CD8-positive, alpha-beta memory T cell (primary cell): ENCODE measurements at places on chromosomes 2 and 18.

- H3K27ac ChIP-seq, result no peak overlapping the region
- no peak overlapping the region for H3K4me3 ChIP-seq
- H3K4me1 ChIP-seq, result no peaks in the 10 kb centered on the region
- H3K27me3 ChIP-seq, result no peaks in the 10 kb centered on the region
- H3K36me3 ChIP-seq, result no peaks in the 10 kb centered on the region
Measured at GRCh38 chr2:85951351-85952067, 62.7 kb upstream of the ST3GAL5 start.

GRCh38 chr18:2410688-2411087 is 160.6 kb downstream of the METTL4 start:
- no peak overlapping the region for H3K4me3 ChIP-seq
- no peaks in the 10 kb centered on the region for H3K4me1 ChIP-seq
- H3K27ac ChIP-seq, result no peak overlapping the region
- H3K27me3 ChIP-seq, result no peaks in the 10 kb centered on the region
- no peaks in the 10 kb centered on the region for H3K36me3 ChIP-seq
- no peak for DNase-seq

- H3K36me3 ChIP-seq, result no peaks in the 10 kb centered on the region
- H3K27me3 ChIP-seq, result no peaks in the 10 kb centered on the region
- H3K4me1 ChIP-seq, result no peaks in the 10 kb centered on the region
- no peak overlapping the region for H3K27ac ChIP-seq
- DNase-seq, result no peak
- no peak overlapping the region for H3K4me3 ChIP-seq
Measured at GRCh38 chr2:14140009-14140550, 492.4 kb upstream of the LRATD1 start.

GRCh38 chr18:62060820-62061219 is 126.0 kb downstream of the PIGN start:
- no peaks in the 10 kb centered on the region for H3K36me3 ChIP-seq
- no peaks in the 10 kb centered on the region for H3K4me1 ChIP-seq
- H3K27me3 ChIP-seq, result no peaks in the 10 kb centered on the region
- H3K27ac ChIP-seq, result no peak overlapping the region

DNA sequence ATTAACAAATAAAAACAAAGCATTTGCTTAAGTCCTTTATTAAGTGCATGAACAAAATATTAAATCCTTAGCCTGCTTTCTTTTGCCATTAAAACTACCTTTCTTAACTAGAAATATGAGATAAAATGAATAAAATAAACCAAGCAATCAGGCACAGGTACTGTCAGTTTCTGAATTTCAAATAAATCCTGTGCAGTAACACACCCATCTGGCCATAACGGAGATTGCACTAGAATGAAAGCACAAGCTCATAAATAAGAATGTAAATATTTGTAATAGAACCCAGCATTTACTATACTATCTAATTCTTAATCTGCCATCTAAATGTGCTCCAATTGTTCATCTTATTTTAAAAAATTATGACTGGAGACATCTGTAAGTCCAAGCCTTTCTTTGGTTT is 31.9 kb downstream of the PRKRA start:
- no peaks in the 10 kb centered on the region for H3K36me3 ChIP-seq
- H3K4me3 ChIP-seq, result no peak overlapping the region
- H3K27ac ChIP-seq, result no peak overlapping the region
- no peaks in the 10 kb centered on the region for H3K27me3 ChIP-seq
